Karpas-422 (cell line): ENCODE measurements at places on chromosomes 16 and 17. TPM values are rescaled to one million over a fixed set of nuclear protein-coding genes. Genes with fewer than 3 reads are reported as not detected.

IL21R gene
- total RNA-seq = 1.9 and 2.2 TPM in 2 replicates

DNA sequence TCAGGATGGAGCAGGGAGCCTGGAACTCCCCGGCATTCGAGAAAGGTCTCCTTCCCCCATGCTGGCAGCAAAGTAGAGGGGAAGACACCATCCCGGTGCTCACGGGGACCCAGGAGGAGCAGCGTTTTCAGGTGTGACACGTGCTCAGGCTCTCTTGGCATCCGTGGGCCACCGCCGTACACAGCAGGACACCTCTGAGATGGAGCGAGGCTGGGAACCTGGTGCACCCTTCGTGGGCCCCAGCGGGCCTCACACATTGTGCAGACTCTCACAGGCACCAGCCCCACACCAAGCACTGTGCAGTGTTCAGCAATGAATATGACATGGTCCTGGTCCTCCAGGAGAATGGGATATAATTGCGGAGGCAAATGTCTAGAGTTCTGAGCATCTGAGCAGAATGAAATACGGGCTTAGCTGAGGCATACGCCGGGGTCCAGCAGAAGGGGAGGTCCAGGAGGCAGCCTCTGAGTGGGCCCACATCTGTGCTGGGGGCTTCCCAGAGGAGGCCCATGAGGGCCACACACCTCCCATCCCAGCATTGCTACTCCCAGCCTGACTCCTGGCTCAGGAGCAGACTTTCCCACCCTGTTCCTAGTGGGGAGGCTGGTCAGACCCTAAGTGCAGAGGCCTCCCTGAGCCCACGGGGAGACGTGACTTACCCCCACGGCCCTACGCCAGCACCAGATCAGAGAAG lies 72.6 kb downstream of the ABR start:
- no peaks in the 10 kb centered on the region for H3K27me3 ChIP-seq
- H3K36me3 ChIP-seq = peaks cover 9% of the 10 kb centered on the region; the same call in 1 of the 2 replicates
- DNase-seq = no peak
- no peak overlapping the region for H3K27ac ChIP-seq
- H3K4me1 ChIP-seq = peaks cover 48% of the 10 kb centered on the region

IGF2BP1 gene
- not detected in 2 replicates for total RNA-seq

ZMYND15 gene
- total RNA-seq = not detected in 2 replicates

DNA sequence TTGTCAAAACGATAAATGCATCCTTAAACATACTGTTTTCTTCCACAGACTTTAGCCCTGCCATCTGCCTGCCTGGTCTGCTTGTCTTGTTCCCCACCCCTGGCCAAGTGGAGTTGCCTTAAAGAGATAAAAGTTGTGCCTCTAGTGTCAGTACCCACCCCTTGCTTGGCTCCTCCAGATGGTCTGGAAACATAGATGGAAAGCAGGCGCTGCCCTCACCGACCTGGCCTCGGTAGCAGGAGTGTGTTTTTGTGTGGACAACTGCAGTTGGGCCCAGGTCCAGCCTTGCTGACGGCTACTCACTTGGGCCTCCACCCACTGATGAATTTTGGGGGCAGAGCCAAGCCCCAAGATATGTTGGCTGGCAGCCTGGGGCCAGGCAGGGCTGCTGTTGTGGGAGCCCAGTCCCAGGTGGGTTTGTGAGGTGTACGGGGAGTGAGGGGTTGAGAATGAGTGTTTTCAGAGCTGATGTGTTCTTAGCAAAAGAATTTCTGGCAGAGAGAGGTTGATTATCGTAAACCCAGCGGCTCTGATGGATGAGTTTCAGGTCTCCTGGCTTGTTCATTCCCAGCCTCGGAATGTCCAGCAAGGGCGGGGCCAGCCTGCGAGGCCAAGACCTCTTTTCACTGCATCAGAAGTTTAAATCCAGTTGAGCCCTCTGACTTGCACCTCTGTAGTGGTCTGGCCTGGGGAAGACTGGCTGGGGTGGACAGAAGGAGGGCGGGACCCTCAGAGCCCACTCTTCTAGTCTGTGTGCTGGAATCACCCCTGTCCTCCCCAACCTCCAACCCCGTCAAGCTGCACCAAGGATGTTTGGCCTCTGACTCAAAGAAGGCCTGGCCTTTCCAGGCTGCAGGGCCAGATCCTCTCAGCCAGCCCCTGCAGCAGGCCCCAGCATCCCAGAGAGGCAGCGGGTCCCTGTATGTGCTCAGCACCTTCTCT lies 179.7 kb downstream of the RAB11FIP4 start:
- no peaks in the 10 kb centered on the region for H3K27me3 ChIP-seq
- no peak for DNase-seq
- no peaks in the 10 kb centered on the region for H3K4me1 ChIP-seq
- no peaks in the 10 kb centered on the region for H3K36me3 ChIP-seq
- H3K4me3 ChIP-seq = no peak overlapping the region
- H3K27ac ChIP-seq = no peak overlapping the region
